Thoracic aorta (tissue), 2 donors: ENCODE measurements at places on chromosomes 16 and 17. TPM values are rescaled to one million over a fixed set of nuclear protein-coding genes. Genes with fewer than 3 reads are reported as not detected.

- H3K4me3 ChIP-seq: no peak overlapping the region
- H3K27me3 ChIP-seq: no peaks in the 10 kb centered on the region
- peaks cover 14% of the 10 kb centered on the region for H3K4me1 ChIP-seq
- H3K27ac ChIP-seq: peak overlapping the region; percentile 93
Measured at GRCh38 chr17:65473985-65474384, 87.5 kb downstream of the AXIN2 start.

DNA sequence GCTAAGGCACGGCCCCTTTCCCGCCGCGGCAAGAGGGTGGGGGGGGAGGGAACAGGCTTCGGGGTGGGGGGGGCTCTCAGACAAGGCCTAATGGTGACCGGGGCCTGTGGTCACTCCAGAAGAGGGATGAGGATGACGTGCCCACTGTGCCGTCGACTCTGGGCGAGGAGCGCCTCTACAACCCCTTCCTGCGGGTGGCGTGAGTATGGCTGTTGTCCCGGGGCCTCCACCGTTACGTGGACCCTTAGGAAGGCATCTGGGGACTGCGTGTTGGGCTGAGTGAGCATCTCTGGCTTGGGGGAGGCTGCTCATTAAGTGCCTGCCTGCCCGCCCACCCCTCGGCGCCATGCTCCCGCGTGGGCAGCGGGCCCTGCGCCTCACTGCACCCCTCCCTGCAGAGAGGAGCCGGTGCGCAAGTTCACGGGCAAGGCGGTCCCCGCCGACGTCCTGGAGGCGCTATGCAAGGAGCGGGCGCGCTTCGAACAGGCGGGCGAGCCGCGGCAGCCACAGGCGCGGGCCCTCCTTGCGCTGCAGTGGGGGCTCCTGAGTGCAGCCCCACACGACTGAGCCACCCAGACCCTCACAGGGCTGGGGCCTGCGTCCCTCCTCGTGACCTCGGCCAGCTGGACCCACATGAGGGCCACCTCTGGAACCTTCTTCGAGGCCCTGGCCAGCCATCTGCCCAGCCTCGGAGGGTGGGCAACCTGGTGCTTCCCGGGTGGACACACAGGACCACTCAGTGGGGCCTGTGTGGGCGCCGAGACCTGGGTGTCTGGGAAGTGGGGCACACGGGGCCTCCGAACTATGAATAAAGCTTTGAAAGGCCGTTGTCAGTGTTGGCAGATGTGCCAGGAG lies 2.2 kb downstream of the HAGHL start:
- peaks cover 17% of the 10 kb centered on the region for H3K36me3 ChIP-seq
- H3K27me3 ChIP-seq: no peaks in the 10 kb centered on the region
- DNase-seq: no peak
- peak overlapping the region; percentile 71 for H3K4me3 ChIP-seq
- H3K27ac ChIP-seq: no peak overlapping the region
- H3K4me1 ChIP-seq: peaks cover 11% of the 10 kb centered on the region

DNA sequence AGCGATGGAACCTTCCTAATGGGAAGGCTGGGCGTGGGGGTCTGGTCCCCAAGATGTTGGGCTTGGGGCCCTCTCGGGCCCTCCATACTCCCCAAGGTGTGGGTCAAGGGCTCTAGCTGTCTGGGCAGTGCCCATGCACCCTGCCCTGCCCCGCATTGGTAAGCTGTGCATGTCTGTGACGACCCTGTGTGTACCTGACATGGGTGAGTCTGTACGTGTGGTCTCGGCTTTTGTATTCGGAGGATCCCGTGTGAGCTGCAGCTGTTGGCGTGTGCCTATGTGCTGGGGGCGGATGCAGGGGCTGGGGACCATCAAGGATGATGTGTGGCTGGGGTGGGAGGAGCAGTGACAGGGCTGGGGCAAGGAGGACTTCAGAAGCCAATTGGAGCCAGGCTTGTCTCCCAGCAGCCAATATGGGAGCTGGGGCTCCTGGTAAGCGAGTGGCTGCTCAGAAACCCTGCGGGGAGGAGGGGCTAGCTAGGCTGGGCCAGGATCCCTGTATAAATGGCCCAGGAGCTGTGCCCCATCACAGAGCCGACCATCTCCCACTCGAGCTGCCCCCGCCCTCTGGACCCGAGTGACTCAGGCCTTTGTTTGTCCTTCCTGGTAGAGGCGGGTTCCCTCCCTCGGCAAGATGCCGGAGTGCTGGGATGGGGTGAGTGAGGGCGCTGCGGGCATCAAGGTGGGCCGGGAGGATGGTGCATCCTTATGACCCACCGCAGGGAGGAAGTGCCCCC lies at the start of gene NDRG4:
Gene NDRG4 (plus strand): TSS at position 529 of the 737 bp plus-strand sequence. CDS start 106 bp downstream, at position 635.
- H3K4me1 ChIP-seq: peaks cover 19% of the 10 kb centered on the region
- DNase-seq: no peak
- no peaks in the 10 kb centered on the region for H3K27me3 ChIP-seq
- H3K27ac ChIP-seq: no peak within 1 kb of the TSS
- no peaks in the 10 kb centered on the region for H3K36me3 ChIP-seq

DNA sequence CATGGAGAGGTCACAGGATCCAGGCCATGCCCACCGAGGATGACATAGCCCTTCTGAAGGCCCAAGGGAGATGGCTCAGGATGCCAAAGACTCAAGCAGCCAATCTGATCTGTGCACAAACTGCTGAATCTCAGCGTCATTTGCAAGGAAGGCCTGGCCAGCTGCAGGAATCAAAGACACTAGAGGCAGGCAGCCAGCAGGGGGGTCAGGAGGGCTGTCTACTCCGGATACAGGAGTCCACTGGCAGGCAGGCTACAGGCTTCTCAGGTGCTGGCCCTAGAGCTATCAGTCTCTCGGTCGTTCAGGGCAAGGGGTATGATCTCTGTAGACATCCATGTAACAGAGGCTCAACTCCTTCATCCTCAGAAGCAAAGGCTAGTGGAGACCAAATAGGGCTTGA lies 1735.3 kb downstream of the TP53TG3F start:
- no peaks in the 10 kb centered on the region for H3K36me3 ChIP-seq
- no peaks in the 10 kb centered on the region for H3K27me3 ChIP-seq
- no peak for DNase-seq

RASD1 gene
- total RNA-seq: 23.0 TPM

DNA sequence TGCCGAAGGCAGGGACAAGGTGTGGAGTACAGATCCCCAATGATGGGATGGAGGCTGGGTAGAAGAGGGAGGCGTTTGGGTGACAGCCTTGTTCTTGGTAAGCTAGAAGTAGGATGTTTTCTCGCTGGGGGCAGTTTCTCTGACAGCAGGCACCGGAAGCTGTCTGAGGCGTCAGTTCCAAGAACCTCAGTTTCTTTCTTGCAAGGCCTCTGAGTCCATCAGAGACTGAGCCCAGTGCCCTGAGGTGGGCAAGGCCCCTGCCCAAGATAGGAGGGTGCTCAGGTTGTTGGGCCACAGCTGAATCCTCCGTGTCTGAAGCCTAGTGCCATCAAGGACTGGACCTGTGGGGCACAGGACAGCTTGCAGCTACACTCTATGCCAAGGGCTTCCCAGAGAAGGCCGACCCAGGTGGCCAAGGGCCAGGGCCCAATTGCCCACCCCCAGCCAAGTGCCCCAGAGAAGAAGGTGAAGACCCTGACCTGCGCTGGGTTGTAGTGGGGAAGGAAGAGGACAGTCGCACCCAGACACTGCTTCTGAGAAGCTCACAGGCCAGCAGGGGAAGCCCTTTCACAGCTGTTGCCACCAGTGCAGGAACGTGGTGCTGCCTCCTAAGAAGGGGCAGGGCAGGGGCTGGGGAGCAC lies 13.1 kb downstream of the CYB5D2 start:
- peaks cover 6% of the 10 kb centered on the region for H3K4me1 ChIP-seq
- DNase-seq: no peak
- H3K27me3 ChIP-seq: no peaks in the 10 kb centered on the region
- H3K27ac ChIP-seq: no peak overlapping the region
- H3K36me3 ChIP-seq: peaks cover 18% of the 10 kb centered on the region
- no peak overlapping the region for H3K4me3 ChIP-seq

DNA sequence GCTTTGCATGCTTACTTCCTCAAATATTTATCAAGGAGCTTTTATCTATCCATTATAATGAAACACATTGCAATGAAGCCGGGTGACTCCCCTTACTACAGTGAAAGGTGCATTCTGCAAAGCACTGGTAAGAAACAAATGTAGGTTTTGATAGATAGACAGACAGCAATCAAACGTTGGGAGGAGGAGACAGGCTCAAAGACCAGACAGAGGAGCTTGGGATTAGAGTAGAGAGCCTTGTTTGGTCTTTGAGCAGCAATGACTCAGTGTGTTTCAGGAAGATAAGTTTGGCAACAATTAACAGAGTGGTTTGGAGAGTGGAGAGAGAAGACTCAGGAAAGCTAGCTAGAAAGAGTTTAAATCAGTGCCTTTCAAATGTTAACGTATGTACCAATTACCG lies 68.8 kb downstream of the ZNF18 start:
- no peaks in the 10 kb centered on the region for H3K27me3 ChIP-seq
- no peak overlapping the region for H3K4me3 ChIP-seq
- no peak for DNase-seq

GRCh38 chr17:65498816-65499215 lies 62.6 kb downstream of the AXIN2 start:
- no peak overlapping the region for H3K4me3 ChIP-seq
- H3K27ac ChIP-seq: no peak overlapping the region
- H3K36me3 ChIP-seq: no peaks in the 10 kb centered on the region
- no peaks in the 10 kb centered on the region for H3K27me3 ChIP-seq
- H3K4me1 ChIP-seq: peaks cover 2% of the 10 kb centered on the region
- DNase-seq: no peak

DNA sequence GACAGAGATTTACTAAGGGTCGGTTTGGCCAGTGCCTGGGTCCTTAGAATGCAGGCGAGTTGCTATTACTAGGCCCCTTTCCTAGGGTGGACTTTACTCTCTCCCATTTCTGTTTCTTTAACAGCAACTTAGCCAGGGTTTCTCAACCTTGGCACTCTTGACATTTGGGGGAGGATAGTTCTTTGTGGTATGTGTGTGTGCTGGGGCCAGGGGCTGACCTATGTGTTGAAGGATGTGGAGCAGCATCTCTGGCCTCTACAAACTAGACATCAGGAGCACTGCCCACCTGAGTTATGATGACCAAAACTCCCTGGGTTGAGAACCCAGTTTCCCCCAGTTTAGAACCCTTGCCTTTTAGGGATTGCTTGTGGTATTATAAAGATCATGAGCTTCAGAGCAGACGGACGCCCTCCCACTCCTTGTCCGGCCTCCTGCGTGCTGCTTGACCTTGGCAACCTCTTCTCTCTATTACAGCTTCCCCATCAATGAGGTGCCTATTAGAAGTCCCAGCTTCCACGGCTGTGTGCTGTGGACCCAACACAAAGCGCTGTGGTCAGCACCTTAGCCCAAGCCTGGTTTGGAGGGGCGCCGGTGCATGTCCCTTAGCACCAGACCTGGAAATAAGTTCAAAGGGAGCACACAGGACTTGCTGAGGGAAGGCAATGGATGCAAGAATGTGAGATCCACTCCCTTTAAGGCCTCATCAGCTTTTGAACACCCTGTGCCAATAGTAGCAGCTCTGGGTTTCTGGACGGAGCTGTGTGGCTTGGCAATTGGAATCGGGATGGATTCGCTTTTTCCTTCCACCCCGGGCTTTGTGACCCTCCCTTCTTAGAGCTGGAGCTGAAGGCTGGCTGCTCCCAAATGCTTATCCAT lies 239.2 kb upstream of the MAF start:
- no peaks in the 10 kb centered on the region for H3K4me1 ChIP-seq
- DNase-seq: no peak
- no peak overlapping the region for H3K27ac ChIP-seq
- H3K27me3 ChIP-seq: no peaks in the 10 kb centered on the region

- H3K36me3 ChIP-seq: no peaks in the 10 kb centered on the region
- H3K27ac ChIP-seq: no peak overlapping the region
- no peak for DNase-seq
- H3K4me1 ChIP-seq: no peaks in the 10 kb centered on the region
Measured at GRCh38 chr16:57955572-57956188, 15.2 kb downstream of the CNGB1 start.

CA4 gene
- 1.2 TPM for total RNA-seq

DNA sequence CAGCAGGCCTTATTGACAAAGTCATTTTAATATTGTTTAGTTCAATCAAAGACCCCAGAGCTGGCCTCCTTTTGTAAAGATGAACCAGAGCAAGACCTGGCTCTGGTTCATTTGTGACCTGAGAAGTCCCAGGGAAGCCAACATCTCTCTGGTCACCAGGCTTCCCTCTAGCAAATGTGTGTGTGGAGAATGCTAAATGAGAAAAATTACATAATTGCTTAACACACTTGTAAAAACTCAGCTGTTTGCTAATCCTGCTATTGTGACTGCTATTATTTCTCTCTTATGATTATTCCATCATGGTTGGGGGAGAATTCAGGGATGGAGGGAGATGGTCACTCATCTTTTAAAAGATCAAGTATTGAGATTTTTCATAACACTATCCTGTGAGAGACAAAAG lies 94.3 kb upstream of the CLEC3A start:
- H3K27ac ChIP-seq: no peak overlapping the region
- DNase-seq: no peak
- H3K4me1 ChIP-seq: no peaks in the 10 kb centered on the region
- no peak overlapping the region for H3K4me3 ChIP-seq

GRCh38 chr17:6040504-6040903 lies 29.7 kb upstream of the WSCD1 start:
- no peaks in the 10 kb centered on the region for H3K36me3 ChIP-seq
- no peak overlapping the region for H3K4me3 ChIP-seq
- no peaks in the 10 kb centered on the region for H3K27me3 ChIP-seq
- H3K4me1 ChIP-seq: no peaks in the 10 kb centered on the region

- no peaks in the 10 kb centered on the region for H3K36me3 ChIP-seq
- no peaks in the 10 kb centered on the region for H3K27me3 ChIP-seq
- no peak overlapping the region for H3K27ac ChIP-seq
Measured at GRCh38 chr16:86955136-86955855, 361.9 kb downstream of the C16orf95 start.

DNA sequence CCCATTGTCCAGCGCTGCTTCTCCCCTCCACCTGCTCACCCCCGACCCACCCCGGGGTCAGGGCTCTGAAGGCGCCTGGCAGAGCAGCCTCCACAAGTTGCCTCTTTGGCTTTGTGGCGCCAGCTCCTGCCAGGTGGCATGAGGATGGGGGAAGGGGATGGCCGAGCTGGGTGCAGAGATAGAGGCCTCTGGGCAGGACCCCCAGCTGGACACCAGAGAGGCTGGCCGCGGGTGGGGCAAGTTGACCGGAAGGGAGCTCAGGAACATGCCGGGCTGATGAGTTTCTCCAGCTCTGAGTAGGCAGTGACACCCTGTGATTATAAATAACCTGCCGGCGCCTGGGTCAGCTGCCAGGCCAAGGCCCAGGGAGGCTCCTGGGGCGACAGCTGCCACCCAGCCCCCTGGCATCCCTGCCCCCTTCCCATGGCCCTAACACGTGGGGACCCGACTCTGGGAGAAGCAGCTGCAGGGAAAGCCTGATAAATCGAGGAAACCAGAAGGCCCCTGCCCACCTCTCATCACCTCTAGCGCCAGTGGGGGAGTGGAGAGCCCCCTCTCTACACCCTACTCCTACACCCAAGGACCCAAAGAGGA lies 729 bp downstream of the P2RX5 start:
- H3K27ac ChIP-seq: no peak overlapping the region
- H3K36me3 ChIP-seq: no peaks in the 10 kb centered on the region
- peak overlapping the region; percentile 71 for H3K4me3 ChIP-seq
- H3K4me1 ChIP-seq: peaks cover 16% of the 10 kb centered on the region
- DNase-seq: no peak
- H3K27me3 ChIP-seq: peaks cover 12% of the 10 kb centered on the region

DNAI2 gene
- total RNA-seq: not detected
